Right cardiac atrium (tissue), 5 donors: ENCODE measurements at places on chromosomes 4 and X. TPM values are rescaled to one million over a fixed set of nuclear protein-coding genes. Genes with fewer than 3 reads are reported as not detected.

Gene CC2D2A
- 8.2 TPM for total RNA-seq

Gene ZAR1
- not detected for total RNA-seq

Gene RAB41
- not detected for total RNA-seq

Gene PCDH10
- 1.4 TPM for total RNA-seq

Gene RBM3
- total RNA-seq: 221 TPM

Gene SYTL4
- total RNA-seq: 3.2 TPM

Gene APLN
- total RNA-seq: 4.0 TPM

Gene XK
- 7.8 TPM for total RNA-seq

Gene ADH7
- total RNA-seq: not detected

- no peak for DNase-seq
Measured at GRCh38 chrX:40120838-40121580, 23.3 kb upstream of the BCOR start.

DNA sequence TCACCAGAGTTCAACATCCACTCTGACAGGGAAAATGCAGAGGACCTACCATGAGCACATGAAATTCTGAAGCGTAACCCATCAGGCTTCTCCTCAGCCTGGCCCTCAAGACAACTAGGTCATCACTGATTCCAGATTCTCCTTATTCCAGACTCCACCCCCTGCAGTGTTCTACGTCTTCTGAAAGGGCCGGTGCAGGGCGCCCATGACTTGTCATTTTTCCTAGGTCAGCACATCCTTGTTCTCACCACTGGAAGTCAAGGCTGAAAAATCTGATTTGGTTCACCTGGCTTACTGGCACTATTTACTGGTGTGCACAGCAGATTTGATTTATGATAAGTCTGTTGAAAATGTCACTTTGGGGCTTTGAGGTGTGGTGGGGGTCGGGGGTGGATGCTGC lies 140.9 kb upstream of the KLF3 start:
- DNase-seq: peak; percentile 37

DNA sequence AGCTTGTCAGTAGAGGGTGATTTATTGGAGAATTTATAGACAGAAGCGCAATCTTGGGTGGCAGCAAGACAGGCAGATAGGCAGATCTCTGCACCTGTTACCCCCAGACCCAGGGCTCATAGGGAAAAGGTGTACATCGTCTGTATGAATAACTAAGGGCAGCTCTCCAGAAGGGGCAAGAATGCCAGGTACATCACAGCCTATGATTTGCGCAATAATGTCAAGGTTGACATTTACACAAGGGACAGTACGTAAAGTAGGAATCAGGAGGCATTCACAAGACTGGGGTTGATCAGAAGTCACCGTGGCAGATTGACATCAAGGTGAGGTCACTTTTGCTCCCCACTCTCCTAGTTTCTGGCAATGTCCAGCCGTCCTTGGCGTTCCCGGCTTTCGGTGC lies 524.1 kb downstream of the TRIML1 start:
- no peak for DNase-seq

- no peak for DNase-seq
Measured at GRCh38 chr4:66750273-66750672, 795.0 kb downstream of the CENPC start.

- no peak for DNase-seq
Measured at GRCh38 chrX:114675365-114675764, 91.5 kb downstream of the HTR2C start.

DNA sequence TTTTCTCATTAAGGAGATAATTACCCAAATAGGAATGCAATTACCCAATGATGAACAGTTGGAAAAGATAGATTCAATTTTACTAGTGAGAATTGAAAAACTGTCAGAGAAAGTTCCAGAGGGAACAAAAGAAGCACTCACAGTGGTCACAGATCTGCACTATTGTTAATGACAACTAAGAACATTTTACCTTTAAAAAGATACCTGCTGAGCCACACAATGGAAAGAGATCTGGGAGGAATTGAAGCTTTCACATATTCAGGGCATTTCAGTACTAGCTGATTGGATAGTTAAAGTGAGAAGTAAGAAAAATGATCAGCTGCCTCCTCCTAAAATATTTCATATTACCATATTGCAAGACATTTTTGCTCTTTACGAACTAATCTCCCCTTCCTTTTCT lies 1822.2 kb downstream of the STIM2 start:
- DNase-seq: no peak

GRCh38 chr4:143184217-143184502 lies 557 bp upstream of the USP38 start:
- DNase-seq: no peak

DNA sequence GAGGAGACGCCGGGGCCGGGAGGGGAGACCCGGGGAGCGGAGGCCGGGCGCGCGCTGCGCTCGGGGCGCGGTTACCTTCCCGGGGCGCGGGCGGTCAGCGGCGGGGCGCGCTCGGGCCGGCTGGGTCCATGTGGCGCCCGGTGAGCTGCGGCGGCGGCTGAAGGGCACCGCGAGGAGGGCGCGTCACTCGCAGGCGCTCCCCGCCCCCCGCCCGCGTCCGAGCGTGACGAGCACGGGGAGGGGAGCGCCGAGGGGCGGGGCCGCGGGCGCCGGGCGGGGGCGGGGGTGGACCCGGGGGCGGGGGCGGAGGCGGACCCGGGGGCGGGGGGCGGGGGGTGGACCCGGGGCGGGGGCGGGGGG lies at the start of gene CPLX1:
TSS of gene CPLX1 (minus strand) at position 159 of the 360 bp plus-strand sequence. CDS start 1,607 bp downstream, outside the sequence.
- DNase-seq: no peak

- no peak for DNase-seq
Measured at GRCh38 chrX:30593440-30594200, 16.1 kb upstream of the TASL start.

- no peak for DNase-seq
Measured at GRCh38 chr4:152258804-152259708, 276.8 kb downstream of the FBXW7 start.

DNA sequence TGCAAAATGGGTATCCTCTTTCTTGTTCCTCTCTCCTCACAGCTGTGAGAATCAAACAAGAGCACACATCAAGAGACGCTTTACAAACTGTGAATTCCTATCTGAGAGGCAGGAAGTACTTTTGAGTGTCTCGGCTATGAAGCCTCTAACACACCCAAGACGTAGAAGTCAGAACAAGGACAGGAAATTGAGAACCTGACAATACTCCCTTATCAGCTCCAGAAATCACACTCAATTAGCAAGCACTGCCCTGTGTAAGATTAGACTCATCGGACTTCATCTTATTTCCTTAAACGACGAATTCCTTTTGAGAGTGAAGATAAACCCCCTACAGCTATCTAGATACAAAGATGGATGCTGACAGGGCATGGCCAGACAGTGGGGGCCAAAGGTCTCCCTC lies 50.7 kb upstream of the CRMP1 start:
- no peak for DNase-seq

DNA sequence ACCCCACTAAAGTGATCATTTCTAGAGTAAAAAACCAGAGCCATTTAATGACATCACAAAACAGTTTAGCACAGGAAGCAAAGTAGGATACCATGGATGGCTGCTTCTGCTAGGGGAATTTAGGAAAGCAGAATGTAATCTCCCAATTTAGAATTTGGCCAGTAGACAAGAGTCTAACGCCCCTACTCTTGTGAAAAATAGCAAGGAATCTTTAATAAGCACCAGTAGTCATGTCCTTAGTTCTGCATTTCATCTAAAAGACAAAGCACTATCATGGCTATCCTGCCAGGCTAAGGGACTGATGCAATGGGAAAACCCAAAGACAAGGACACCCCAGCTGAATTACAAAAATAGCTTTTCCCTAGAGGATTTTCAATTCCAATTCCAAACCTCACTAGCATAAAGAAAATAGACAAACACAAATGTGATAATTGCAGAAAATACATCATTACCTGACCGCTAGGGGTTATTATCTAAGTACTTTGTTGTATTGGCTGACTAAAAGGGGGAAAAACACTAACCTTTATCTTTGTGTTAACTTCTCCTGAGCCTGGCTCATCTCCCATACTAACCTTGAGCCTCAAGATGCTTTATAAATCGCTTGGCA lies 2.6 kb upstream of the AMMECR1 start:
- DNase-seq: no peak

DNA sequence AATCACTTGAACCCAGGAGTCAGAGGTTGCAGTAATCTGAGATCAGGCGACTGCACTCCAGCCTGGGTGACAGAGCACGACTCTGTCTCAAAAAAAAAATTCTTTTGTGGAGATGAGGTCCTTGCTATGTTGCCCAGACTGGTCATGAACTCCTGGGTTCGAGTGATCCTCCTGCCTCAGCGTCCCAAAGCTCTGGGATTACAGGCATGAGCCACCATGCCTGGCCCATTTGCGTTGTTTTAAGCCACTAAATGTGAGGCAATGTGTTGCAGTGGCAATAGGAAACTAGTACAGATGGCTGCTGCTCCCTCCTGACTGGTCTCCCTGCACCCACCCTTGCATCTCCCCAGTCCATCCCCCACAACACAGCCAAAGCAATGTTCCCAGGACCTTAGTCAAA lies 40.0 kb upstream of the APLN start:
- no peak for DNase-seq

DNA sequence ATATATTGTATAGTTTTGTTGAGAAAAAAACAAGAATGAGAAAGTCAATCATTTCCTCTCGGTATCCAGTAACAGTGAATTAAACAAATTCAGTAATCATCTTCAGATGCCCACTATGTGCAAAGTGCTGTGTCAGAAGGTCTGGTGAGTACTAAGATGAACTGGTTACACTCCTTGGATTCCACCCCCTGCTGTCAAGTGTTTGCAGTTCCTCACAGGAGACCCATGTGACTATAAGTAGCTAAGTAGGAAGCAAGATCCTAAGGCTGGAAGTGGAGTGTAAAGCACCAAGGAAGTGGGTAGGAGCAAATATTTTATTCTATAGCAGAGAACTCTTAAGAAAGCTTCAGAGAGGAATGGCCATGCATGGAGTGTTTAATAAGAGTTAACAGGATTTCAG lies 73.6 kb downstream of the SNX25 start:
- no peak for DNase-seq

GRCh38 chr4:70608324-70608723 lies 16.3 kb downstream of the AMBN start:
- DNase-seq: no peak

DNA sequence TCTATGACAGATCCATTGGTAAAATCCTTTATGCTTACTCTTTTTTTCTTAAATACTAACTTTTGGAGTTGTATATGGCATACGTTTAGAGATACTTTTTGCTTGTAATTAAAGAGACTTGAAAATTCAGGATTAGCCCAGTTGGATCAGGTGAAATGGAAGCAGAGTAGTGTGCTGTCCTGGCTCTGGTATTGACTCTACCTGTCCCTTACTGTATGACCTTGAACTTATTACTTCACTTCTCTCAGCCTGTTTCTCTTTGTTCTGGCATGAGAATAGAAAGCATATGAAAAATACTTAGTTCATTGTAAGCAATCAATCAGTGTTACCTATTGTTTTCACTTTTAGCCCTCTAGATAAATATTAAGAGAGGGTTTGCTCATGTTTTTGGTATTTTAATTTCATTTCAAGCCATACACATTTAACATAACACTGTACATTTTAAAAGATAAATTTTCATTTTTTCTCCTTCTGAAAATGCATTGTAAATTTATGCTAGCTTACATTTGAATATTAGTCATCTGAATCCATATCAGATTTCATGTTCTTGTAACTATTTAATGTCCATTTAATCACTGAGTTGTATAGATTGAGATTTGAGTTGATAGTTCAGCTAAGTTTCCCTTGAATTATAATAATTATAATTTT lies 35.9 kb downstream of the GUCY1B1 start:
- no peak for DNase-seq

DNA sequence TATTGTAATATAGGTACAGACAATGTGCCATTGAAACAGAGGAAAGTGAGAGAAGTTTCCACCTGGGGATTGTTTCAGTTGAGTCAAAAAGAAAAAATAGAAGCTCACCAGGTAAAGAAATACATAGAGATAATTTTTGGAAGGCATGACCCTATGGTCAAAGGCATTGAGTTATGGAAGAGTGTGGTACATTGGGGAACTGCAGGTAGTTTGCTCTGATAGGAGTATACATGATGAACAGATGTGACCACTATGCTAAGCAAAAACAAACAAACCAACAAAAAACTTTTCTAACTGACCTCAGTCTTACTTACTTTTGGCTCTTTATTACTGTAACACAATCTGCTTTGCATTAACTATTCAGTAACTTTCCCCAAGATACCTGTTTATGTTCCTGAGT lies 85.9 kb downstream of the UGT8 start:
- DNase-seq: no peak

GRCh38 chr4:170058826-170059225 lies 30.9 kb downstream of the AADAT start:
- DNase-seq: no peak

DNA sequence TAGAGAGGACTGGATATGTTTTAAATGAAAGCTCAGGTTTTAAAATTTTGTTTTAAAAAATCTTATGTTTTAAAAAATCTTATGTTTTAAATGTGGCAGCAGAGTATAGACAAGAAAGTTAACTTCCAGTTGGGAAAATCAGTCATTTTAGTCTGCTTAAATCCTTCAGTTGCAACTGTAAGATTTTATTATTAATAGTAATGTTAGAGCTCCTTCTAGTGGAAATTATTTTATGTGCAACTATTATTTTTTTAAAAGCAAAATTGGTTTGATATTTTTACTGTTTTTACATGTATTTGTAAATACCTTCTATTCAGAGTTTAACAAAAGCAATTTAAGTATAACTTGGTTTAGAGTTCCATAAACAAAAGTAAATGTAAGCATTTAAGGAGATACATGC lies 8.5 kb upstream of the NUDT6 start:
- no peak for DNase-seq

DNA sequence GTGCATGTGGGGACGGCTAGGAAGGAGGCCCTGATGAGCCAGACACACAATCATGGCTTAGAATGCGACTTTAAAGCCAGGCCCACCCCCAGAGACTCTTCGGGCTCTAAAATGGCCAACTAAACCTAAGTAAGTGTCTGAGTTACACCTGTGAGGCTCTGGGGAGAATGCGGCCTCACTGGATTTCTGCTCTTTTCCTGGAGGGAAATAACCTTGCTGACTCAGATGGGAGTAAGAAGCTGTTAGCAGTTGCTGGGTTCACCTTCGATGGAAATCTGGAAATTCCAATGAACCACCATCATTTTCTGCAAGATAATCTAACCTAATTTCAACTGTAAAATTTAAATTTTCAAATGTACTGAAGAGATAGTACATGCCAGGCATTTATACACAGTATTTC lies 97.6 kb upstream of the MAML3 start:
- DNase-seq: no peak

- no peak for DNase-seq
Measured at GRCh38 chr4:24010573-24010972, 120.7 kb upstream of the PPARGC1A start.

- peak; percentile 79 for DNase-seq
Measured at GRCh38 chr4:1763550-1764080, 29.5 kb upstream of the FGFR3 start.

- no peak for DNase-seq
Measured at GRCh38 chrX:39309018-39309635, 507.9 kb downstream of the MID1IP1 start.

- no peak for DNase-seq
Measured at GRCh38 chr4:152983774-152984411, 47.8 kb downstream of the FHDC1 start.

- DNase-seq: peak; percentile 6
Measured at GRCh38 chr4:10080589-10081217, 35.9 kb downstream of the WDR1 start.
